Endodermal cell (in vitro differentiated cells): ENCODE measurements at places on chromosomes 3 and 15. TPM values are rescaled to one million over a fixed set of nuclear protein-coding genes. Genes with fewer than 3 reads are reported as not detected.

Gene CCDC9B
- 0.15 to 0.33 TPM (median 0.23 TPM) in 3 replicates for total RNA-seq

Gene GTPBP8
- 23.0 to 36.4 TPM (median 35.5 TPM) in 3 replicates for total RNA-seq

GRCh38 chr15:70383856-70384255, 286.1 kb upstream of the TLE3 start:
- peak; percentile 33 for DNase-seq

- DNase-seq: peak; percentile 69
Measured at GRCh38 chr15:66172324-66172980, 81.1 kb downstream of the MEGF11 start.

GRCh38 chr3:145013931-145014330, 1042.3 kb downstream of the DIPK2A start:
- no peak for DNase-seq

Gene FOXB1
- total RNA-seq: 0.73 and 1.7 TPM in 2 replicates
